Naive thymus-derived CD8-positive, alpha-beta T cell (primary cell): ENCODE measurements at places on chromosomes 11 and 22. TPM values are rescaled to one million over a fixed set of nuclear protein-coding genes. Genes with fewer than 3 reads are reported as not detected.

- DNase-seq, result no peak
Measured at GRCh38 chr11:34345540-34345876, 12.3 kb downstream of the ABTB2 start.

SLC5A4 gene
- not detected for polyA plus RNA-seq

- DNase-seq, result no peak
Measured at GRCh38 chr22:48570912-48571311, 1256.8 kb downstream of the BRD1 start.

GRCh38 chr11:122780296-122780949 is 57.9 kb upstream of the CRTAM start:
- DNase-seq, result no peak

DNA sequence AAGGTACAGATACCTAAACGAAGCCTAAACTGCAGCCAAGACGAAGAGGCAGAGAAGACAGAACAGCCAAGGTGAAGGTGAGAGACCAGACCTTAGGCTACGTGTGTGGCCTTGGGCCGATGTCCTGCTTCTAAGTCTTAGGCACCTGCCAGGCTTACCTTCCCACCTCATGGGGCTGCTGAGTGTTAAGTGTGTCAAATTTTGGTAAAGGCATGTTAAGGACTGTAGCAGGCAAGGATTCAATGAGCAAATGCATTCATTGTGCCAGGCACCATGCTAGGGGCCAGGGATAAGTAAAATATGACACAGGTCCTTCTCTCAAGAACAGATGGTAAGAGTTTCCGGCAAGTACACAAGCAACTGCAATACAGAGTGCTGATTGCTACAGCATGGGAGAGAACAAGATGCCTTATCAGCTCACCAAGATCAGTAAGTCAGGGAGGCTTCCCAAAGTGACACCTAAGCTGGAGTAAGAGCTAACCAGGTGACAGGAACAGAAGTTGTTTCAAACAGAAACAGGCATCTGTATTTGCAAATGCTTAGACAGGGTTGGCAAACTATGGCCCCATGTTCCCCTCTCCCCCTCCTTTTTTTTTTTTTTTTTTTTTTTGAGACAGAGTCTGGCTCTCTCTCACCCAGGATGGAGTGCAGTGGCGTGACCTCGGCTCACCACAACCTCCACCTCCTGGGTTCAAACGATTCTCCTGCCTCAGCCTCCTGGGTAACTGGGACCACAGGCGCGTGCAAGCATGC is 46.7 kb downstream of the CLTCL1 start:
- no peak for DNase-seq

KDM4E gene
- polyA plus RNA-seq, result not detected

SHANK3 gene
- not detected for polyA plus RNA-seq

- DNase-seq, result no peak
Measured at GRCh38 chr11:72587696-72588095, 86.5 kb downstream of the PDE2A start.

DNA sequence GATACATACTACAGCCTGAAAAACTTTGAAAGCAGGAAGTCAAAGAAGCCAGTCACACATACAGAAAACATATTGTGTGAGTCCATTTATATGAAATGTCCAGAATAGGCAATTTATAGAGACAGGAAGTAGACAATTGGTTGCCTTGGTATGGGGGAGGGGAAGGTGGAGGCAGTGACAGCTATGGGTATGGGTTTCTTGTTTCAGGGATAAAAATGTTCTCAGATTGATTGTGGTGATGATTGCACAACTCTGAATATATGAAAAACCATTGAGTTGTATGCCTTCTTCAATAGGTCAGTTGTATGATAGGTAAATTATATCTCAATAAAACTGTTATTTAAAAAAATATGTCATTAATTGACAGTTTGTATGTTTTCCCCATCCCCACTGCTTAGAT is 137.6 kb downstream of the SNX19 start:
- no peak for DNase-seq

PDE3B gene
- 127 TPM for polyA plus RNA-seq

PATE2 gene
- not detected for polyA plus RNA-seq

GRCh38 chr11:104352036-104352435 is 188.1 kb upstream of the PDGFD start:
- no peak for DNase-seq

- no peak for DNase-seq
Measured at GRCh38 chr11:5297721-5298323, 3.9 kb downstream of the OR51B4 start.

GRCh38 chr11:130827451-130828377 is 88.6 kb downstream of the SNX19 start:
- no peak for DNase-seq

DNA sequence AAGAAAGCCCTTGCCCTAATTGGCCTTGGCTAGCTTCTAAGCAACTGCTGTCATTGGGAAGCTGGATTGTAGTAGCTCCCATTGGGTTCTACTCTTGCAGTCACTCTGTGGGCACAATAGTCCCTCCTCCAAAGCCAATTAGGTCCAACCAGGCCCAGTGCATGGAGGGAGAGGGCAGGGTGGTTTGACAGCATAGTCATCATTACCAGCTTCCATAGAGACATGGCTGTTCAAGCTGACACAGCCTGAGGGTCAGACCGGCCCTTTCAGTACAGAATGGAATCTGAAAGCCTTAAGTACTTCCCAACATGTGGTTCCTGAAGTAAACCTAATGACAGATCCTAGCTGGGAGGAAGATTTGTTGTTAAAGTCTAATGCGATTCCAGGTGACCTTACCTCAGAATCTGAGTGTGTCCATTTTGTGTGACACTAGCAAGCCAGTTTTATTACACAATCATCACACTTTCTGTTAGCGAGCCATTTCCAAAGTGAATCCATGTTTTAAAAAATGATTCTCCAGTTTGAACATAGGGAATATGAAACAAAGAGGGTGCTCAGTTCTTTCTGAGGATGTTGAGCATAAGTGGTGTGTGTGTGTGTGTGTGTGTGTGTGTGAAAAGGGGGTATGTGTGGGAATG is 6.9 kb downstream of the PLET1 start:
- DNase-seq, result no peak

APBB1 gene
- polyA plus RNA-seq, result 196 TPM

DNA sequence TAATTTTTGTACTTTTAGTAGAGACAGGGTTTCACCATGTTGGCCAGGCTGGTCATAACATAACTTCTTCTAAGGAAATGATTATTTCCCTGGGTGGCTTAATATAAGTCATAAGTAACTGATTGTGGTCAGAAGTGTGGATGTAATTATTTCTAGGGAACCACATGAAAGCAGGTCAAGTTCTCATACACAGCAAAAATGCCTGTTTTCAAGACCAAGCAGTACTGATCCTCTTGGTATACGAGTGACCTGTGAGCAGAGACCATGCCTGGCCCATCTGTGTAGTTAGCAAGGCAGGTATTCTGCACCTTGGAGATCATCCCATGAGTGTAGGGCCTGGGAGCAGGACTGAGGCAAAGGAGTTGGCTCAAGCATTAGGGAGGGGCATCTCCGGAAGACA is 32.5 kb upstream of the NUCB2 start:
- DNase-seq, result no peak

SLC35C1 gene
- polyA plus RNA-seq, result 5.6 TPM

PRR5 gene
- 83.3 TPM for polyA plus RNA-seq

- no peak for DNase-seq
Measured at GRCh38 chr22:33565580-33565995, 354.7 kb downstream of the LARGE1 start.

- DNase-seq, result no peak
Measured at GRCh38 chr22:43262990-43263644, 76.2 kb upstream of the TTLL12 start.

MPZL3 gene
- 3.2 TPM for polyA plus RNA-seq

GRCh38 chr11:124676386-124676785 is 2.7 kb downstream of the SPA17 start:
- DNase-seq, result no peak

DNA sequence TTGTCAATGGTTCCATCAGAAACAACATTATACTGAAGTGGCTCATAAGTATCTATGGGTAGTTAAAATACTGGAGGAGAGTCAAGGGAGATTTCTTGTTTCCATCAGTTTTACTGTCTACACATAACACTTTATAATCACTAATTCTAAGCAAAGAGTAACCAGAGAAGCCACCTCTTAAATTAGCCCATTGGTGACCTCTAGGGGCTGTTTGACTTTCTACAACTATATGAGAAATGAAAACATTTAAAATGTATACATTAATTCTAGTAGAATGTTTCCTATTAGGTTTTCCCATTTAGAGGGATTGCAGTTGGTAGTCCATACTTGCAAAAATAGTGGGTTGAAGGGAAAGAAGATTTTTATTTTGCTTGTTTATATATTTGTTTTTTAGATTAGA is 504.3 kb downstream of the FAM181B start:
- DNase-seq, result peak; percentile 26

DNA sequence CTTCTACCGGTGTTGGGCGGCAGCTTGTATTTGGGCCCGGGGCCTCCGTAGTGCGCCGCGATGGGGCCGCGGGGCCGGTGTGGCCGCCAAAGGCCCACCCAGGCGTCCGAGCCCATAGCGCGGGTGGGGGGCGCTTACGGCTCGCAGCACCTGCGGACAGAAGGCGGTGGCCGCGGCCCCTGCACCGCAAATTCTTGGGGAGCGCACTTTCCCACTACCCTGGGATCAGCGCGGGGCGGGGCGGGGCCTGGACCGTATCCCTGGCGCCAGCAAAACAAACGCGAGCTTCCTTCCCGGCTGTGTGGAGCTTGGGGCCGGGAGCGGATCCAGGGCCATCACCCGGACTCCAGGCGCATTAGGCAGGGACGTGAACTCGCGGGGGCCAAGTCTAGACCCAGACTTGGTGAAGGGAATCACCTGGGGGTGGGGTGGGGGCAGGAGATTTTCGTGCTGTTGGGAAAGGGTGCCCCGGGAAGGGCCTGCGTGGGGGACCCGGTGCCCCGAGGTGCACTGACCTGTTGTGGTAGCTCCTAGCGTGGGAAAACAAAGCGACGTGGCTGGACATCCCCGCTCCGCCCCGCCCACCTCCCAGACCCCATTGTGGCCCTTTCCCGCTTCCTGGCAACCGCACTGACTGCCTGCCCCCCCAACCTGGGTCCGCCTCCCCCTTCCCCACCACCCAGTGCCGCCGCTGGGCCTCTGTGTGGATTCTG is 2.3 kb upstream of the TYMP start:
- no peak for DNase-seq

C22orf23 gene
- not detected for polyA plus RNA-seq

- no peak for DNase-seq
Measured at GRCh38 chr11:33642461-33643166, 58.0 kb downstream of the C11orf91 start.

DNA sequence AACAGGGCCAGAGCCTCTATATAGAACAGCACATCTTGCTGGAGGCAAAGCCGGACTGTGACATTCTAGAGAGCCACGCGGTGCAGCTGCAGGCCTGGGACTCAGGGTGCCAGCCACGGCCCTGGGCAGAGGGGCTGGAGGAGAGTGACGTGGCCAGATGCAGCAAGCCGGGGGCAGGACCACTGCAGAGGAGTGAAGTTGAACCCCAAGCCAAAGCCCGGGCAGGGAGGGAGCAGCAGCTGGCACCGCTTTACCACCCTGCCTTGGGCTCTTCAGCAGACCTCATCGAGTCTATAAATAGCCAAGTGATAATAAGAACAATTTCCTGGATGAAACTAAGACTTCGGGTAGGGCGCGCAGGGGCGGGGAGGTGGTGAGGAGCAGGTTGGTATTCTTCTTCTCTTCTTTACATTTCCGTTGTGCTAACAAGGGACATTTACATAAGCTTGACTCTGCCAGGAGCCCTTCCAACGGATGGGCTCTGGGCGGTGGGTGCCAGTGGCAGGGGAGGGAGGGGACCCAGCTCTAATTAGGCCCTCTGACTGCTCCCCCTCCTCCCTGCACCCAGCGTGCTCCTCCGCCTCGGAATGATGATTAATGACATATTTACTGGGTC is 110.2 kb downstream of the ST3GAL4 start:
- DNase-seq, result no peak

PANX3 gene
- not detected for polyA plus RNA-seq

DNA sequence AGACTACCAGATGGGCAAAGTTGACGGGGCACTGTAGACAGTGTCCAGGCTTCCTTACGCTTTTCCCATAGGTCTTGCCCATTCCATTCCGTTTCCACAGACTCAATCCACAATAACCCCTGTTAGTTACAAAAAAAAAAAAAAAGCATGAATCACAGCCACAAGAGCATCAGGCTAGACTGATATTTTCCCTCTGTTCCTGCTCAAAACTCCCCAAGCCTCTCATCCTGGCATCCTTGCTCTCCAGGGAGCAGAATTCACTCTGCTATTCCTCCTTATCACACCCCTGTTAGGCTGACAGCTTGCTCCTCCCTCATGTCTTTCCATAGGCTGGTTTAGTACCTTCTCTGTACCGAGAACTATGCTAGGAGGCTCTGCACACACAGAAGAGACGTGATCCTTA is 42.2 kb downstream of the TMEM123 start:
- DNase-seq, result no peak
